ENCODE measurements at places on chromosomes 3 and 15.

- H3K27me3 ChIP-seq, result no peaks in the 10 kb centered on the region
- peak overlapping the region; percentile 73 for H3K27ac ChIP-seq
- no peak for DNase-seq
- no peak overlapping the region for H3K4me3 ChIP-seq
- H3K36me3 ChIP-seq, result peaks cover 8% of the 10 kb centered on the region
- H3K4me1 ChIP-seq, result peaks cover 26% of the 10 kb centered on the region
These were observed 70.0 kb downstream of the PGPEP1L start for GRCh38 chr15:98937413-98938104.

DNA sequence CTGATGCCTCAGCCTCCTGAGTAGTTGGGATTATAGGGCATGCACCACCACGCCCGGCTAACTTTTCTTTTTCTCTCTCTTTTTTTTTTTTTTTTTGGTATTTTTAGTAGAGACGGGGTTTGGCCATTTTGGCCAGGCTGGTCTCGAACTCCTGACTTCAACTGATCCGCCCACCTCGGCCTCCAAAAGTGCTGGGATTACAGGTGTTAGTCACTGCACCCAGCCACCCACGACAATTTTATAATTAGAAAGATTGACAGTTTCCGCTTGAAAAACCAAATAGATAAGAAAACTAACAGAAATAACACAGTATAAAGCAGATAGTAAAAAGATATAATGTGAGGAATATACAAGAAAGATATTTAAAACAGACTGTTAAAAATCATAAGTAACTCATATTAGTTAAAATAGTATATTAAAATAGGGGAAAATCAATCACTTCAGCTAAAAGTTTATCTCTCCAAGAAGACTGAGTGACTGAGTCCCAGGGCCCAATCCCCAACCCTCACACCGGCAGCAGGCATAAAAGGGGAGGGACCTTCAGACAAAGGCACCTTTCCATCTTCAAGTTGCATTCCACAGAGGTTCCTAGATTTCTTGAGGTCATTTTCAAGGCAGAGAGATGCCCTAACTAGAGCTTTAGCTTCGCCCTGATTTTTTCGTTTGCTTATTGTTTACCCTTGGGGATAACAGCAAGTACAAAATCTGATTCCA is 1.4 kb upstream of the WHAMM start:
- H3K27me3 ChIP-seq, result peaks cover 27% of the 10 kb centered on the region
- peaks cover 15% of the 10 kb centered on the region for H3K36me3 ChIP-seq
- DNase-seq, result no peak
- peak overlapping the region; percentile 51 for H3K27ac ChIP-seq
- peaks cover 42% of the 10 kb centered on the region for H3K4me1 ChIP-seq

GRCh38 chr3:148791920-148792319 is 35.7 kb upstream of the CPB1 start:
- no peak overlapping the region for H3K4me3 ChIP-seq
- H3K27ac ChIP-seq, result no peak overlapping the region
- no peaks in the 10 kb centered on the region for H3K36me3 ChIP-seq
- H3K4me1 ChIP-seq, result no peaks in the 10 kb centered on the region

- peak overlapping the region; percentile 44 for H3K27ac ChIP-seq
- peaks cover 17% of the 10 kb centered on the region for H3K36me3 ChIP-seq
- no peak for DNase-seq
- H3K4me1 ChIP-seq, result peaks cover 83% of the 10 kb centered on the region
These were observed 681 bp downstream of the TWF2 start for GRCh38 chr3:52238193-52238760.

All from activated T-cell treated with anti-CD3 and anti-CD28 coated beads, Interleukin-2, amount 50 U/mL, for 72 hours (primary cell).